ENCODE measurements at places on chromosomes 1 and 21.

GRCh38 chr1:153705484-153705883 is 22.4 kb upstream of the INTS3 start:
- DNase-seq: no peak

DNA sequence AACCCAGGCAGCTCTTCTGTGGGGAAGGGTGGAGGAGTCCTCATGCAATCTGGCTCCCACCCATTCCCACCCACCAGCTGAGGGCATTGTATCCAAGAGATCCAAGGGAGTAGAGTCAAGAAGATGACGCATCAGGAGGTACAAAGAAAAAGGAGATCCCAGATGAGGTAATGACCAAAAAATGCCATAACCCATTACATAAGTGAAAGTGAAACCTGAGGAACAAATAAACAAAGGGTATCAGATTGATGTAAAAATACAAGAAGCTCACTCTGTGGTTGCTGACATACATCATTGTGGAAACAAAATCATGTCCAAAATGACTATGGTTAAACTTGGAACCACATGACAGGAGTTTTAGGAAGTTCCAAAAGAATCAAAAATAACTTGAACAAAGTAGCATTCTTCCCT is 42.5 kb downstream of the CCN1 start:
- no peak for DNase-seq

DNA sequence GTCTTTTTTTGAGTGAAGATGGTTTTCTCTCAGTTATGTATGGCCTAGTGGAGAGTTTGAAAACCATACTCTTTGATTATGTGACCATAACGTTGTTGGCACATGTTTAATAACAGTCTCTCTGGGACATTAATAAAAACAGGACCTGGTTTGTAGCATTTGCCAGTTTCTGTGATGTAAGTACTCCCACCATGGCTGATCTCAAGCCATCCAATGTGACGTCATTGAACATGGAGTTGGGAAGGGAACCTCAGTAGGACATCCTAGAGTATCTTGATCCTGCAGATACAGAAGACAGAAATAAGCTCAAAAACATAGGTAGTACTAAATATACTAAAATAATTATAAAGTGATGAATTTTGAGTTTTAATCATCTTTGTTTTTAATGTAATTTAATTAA is 107.0 kb downstream of the ACTL8 start:
- DNase-seq: no peak

DNA sequence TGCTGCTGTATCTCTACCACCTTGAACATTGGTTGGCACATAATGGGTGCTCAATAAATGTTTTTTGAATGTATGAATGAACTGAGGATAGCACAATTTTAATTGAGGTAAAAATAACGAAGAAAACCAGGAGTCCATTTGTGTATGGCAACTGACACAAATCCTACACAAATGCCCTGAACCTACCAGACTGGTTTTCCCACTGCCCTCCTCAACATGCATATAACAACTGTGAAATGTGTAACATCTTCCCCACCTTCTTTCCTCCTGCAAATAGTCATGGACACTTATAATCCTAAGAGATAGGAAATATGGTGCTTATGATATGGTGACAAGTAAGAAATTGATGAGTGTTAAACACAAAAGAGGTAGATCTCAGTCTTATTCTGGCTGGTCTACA is 9.9 kb upstream of the LMO4 start:
- DNase-seq: no peak

DNA sequence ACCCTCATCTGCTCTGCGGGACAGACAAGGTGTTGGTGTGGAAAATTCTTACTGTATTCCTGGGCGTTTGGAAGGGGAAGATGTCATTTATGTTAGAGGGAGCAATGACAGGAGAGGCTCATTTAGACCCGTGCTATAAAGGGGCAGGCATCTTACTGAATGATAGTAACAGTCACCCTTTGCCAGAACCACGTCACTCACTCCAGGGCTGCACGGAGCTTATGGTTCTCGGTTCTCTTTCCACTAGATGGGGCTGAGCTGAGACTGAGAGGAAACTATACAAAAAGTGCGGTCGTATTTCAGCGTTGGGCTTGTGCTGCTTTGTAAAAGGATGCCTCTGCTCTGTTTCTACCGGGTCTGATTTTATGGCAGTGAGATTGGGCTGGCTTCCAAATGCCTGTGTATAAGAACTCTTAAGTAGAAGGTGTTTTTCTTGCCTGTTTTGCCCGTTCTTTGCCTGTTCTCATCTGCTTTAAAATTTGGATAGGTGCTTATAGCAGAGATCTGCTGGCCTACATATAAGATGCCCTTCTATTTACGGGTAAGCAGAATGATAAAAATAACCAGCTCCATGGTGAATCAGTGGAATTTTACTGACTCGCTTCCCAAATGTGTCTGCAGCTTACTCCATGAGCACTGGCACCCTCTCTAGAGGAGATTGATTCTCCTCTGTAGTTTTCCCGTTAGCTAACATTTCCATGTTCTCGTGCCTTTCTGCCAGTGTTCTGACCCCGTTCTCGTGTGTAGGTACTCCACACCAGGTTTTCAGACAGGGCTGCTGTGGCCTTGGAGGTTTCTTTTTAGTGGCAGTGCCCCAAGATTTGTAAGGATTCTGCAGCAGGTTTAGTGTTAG is 55.9 kb downstream of the MRPS6 start:
- DNase-seq: peak; percentile 80

DNA sequence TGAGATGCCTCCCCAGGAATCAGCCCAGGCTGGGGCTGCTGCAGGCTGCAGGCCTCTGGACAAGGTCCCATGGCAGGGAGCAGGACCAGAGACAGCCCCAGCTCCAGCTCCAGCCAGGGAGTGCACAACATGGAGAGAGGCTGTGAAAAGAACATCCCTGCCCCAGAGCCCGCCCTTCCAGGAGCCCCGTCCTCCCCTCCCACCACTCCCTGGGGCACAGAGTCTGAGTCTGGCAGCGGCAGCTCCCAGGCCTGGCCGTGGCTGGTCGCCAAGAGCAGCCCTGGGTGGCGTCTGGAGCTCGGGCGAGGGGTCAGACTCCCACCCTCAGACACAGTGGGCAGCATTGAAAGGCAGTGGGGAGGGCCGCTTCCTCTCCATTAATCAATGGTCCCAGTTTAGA is 37.8 kb downstream of the MEGF6 start:
- DNase-seq: no peak

GRCh38 chr1:228341814-228342626 is 64.6 kb downstream of the TRIM11 start:
- DNase-seq: no peak

- DNase-seq: no peak
These were observed 36.8 kb upstream of the BMP8B start for GRCh38 chr1:39825432-39825941.

DNA sequence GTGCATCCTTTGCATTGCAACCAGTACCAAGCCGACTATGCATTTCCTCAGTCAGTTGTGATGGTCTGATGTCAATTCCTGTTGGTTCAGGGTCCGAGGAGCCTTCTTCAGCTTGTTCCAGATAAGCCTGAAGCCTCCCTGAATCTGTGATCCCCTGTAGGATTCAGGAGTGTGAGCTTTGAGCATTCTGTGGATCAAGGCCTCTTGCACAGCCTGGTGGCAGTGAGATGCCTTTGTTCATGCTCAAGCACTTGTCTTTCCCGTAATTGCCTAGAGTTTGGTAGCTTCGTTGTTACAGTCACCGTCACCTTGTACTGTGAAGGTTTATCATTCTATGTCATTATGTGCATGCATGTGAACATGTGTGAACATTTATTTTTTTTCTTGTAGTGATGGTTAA is 103.5 kb downstream of the PBX1 start:
- DNase-seq: no peak

- DNase-seq: peak; percentile 7
These were observed 1753.4 kb downstream of the MRPL39 start for GRCh38 chr21:23853796-23854379.

DNA sequence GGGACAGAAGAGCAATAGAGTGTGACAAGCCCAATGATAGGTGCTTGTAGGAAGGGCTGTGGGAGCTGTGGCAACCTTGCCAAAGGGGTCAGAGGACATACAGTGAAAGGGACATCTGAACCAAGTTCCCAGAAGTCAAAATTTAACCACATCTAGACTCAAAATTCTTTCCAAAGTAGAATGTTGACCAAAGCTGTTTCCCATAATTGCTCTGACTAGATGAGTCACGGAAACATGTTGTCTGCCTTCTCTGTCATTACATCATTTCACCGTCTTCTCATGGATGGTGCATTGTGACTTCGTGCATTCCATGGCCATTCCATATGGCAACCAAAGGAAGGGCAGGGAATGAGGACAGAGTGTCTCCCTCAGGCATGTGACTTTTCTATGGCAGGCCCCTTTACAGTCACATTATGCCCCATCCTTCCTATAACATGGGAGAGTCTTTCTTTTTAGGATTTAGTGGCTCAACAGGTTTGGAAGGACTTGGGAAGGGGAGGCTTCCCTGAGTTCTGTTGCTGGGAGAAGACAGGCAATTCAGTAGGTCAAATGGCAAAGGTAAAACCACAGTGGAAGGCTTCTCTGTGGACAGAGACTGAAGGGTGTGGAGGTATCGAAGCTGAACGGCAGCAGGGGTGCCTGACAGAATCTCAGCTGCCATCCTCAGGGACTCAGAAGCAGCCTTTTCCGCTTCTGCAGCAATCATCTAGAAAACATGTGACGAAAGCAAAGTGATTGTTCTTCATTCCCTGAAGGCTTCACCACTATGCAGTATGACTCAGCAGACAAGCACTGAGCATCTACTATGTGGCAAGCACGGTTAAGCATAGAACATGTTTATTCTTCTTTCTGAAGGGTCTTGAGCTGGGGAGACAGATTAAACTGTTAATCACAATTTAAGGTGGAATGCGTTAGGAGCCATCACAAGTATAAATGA is 24.7 kb downstream of the NPHS2 start:
- DNase-seq: no peak

GRCh38 chr1:199272628-199273086 is 633.8 kb downstream of the PTPRC start:
- DNase-seq: no peak

DNA sequence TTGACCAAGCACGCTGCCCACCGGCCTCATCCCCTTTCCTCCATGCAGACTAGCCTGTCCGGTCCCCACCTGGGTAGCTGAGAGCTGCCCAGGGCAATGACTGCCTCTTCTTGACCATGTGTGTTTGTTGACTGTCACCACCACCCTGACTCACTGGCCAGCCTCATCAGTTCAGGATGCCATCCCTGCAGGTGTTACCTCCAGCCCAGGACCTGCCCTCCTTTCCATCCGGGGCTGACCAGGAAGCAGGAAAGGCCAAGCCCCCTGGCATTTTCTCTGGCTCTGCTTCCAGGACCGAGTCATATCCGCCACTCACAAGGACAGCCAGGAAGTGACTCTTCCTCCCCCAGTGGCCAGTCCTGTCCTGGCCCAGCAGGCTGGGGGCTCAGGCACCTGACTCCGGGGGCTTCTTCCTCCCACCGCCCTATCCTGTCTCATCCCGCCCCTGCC is 17.1 kb downstream of the EPHA2 start:
- no peak for DNase-seq

DNA sequence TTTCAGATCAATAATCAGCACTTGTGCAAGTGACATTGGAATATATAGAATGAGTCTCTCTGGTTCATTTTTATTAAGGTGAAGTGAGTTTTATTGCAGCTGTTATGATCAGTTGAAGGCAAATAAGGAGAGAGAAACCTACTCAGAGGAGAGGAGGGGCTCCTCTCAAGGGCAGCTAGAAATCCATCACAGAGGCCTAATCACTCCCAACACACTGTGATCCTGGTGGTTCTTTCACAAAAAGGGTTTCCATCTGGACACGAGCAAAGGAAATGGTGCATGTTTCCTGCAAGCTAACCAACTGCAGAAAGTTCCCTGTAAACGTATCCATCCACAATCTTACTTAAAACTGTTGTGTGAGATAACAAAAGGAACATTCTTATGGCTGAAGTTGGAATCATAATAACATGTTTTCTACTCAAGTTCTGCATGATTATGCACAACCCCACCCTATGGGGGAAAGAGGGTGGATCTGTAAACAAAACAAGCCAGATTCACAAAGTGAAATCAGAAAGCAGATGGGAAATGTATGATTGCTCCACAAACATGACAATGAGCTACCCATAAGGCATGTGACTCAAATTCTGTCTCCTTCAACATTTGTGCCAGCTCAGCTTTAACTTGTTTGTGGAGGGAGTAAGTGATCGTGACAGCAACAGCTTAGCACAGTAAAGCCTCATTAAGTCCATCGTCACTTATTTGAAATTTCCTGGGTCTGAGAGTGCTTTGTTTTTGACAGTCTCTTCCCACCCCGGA is 141.2 kb upstream of the ST6GALNAC5 start:
- no peak for DNase-seq

DNA sequence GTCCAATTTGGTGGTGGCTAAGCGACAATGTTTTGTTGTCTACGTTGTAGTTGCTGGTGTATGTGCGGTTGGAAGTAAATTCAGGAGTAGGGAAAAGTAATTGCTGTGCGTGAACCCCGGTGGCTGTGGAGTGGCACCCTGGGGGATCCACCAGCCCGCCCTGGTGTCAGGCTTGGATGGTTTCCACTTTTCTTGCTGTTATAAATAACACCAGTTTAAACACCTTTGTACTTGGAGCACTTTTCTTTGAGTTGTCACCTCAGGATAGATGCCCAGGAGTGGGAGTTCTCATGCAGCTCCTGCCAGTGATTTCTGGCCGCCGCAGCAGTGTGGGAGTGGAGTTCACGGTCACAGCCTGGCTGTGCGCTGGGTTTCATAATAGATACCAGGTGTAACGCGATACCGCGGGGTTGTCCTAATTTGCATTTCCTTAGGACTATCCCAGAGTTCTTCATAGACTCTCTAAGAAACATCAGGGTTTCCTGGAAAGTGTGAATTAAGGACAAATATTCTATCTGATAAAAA is 12.8 kb upstream of the TMEM200B start:
- peak; percentile 62 for DNase-seq

- no peak for DNase-seq
These were observed 74.8 kb upstream of the ATP1B1 start for GRCh38 chr1:169031566-169032224.

DNA sequence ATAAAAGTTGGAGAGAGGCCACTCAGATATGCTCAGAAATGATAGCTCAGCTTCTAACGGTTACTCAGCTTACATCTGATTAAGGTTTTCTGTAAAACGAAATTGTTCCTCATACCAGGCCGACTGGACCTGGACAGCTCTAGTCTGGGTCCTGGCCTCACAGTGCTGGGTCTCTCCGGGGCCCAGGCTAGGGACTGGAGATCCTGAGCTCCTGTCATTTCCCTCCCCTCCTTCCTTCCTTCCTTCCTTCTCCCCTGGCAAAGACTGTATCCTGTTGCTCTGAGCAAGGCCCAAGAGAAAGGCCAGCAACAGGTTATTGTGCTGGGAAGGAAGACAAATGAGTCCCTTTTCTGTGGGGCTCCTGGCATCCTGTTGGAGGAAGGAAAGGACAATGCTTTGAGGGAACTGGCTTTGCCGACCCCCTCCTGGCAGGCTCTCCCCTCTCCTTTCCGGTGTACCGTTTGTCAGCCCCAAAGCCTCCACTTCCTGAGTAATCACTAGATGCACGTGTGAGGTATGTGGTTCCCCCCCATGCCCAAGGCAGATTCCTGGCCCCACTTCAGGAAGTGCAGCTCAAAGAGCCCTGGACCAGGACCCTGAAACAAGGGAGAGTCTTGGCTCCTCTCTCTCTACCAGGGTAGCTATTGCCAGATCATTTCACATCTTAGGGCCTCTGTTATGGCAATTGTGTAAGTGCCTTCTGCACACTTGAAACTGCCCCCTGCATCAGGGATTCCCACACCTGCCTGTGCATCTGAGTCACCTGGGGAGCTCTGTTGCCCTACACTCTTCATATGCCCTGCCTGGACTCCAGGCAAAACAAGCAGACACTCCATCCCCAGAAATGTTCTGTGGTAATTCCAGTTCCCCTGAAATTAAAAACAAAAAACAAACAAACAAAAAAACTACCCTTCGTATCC is 212.7 kb upstream of the FGGY start:
- DNase-seq: peak; percentile 17
